ENCODE measurements at places on chromosomes 1 and 21.
A peak's percentile ranks its signal among the peaks of the same experiment; 100 is the strongest.

- no peak for DNase-seq
Observed at GRCh38 chr1:70930062-70930461, 117.6 kb downstream of the PTGER3 start.

DNA sequence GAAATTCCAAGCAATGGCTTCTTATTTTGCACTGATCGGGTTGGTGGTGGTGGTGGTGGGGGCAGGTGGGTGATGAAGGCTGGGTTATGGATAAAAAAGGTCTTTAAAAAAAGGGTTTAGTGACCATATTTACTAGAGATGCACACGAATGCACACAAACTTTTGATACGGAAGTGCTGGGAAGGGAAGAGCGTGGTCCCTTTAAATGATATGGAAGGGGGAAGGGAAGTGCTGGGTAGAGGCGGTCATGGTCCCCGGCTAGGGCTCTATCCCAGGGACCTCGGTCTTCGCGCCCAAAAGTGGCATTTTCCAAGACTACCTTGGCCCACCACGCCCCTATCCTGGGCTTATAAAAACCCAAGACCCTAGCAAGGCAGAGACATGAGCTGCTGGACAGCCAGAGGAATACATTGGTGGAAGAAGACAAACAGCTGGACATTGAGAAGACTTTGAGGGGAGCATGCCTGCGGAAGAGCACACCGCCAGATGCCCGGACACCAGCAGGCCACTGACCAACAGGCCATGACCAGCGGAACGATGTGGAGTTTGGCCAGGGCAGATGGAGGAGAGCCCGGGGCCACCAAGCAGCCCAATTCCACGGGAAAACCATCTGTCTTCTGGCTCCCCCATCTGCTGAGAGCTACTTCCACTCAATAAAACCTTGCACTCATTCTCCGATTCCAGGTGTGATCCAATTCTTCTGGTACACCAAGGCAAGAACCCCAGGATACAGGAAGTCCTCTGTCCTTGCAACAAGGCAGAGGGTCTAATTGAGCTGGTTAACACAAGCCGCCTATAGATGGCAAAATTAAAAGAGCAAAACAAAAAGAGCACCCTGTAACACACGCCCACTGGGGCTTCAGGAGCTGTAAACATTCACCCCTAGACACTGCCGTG, 1720.2 kb downstream of the MRPL39 start:
- no peak for DNase-seq

DNA sequence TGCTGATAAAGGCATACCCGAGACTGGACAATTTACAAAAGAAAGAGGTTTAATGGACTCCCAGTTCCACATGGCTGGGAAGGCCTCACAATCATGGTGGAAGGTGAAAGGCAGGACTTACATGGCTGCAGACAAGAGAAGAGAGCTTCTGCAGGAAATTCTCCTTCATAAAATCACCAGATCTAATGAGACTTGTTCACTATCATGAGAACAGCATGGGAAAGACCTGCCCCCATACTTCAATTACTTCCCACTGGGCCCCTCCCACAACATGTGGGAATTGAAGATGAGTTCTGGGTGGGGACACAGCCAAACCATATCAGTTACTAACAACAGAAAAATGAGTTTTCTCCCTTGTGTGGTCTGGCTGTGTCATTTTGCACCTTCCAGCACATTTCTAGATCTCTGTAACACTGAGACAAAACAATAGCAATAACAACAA, 741.4 kb downstream of the KCNT2 start:
- no peak for DNase-seq

- no peak for DNase-seq
Observed at GRCh38 chr1:22665752-22666151, 12.7 kb downstream of the C1QB start.

- DNase-seq, result no peak
Observed at GRCh38 chr1:116763787-116764465, 9.7 kb downstream of the CD2 start.

- no peak for DNase-seq
Observed at GRCh38 chr1:177812650-177813049, 157.2 kb downstream of the SEC16B start.

- no peak for DNase-seq
Observed at GRCh38 chr1:107443027-107443426, 302.2 kb downstream of the NTNG1 start.

DNA sequence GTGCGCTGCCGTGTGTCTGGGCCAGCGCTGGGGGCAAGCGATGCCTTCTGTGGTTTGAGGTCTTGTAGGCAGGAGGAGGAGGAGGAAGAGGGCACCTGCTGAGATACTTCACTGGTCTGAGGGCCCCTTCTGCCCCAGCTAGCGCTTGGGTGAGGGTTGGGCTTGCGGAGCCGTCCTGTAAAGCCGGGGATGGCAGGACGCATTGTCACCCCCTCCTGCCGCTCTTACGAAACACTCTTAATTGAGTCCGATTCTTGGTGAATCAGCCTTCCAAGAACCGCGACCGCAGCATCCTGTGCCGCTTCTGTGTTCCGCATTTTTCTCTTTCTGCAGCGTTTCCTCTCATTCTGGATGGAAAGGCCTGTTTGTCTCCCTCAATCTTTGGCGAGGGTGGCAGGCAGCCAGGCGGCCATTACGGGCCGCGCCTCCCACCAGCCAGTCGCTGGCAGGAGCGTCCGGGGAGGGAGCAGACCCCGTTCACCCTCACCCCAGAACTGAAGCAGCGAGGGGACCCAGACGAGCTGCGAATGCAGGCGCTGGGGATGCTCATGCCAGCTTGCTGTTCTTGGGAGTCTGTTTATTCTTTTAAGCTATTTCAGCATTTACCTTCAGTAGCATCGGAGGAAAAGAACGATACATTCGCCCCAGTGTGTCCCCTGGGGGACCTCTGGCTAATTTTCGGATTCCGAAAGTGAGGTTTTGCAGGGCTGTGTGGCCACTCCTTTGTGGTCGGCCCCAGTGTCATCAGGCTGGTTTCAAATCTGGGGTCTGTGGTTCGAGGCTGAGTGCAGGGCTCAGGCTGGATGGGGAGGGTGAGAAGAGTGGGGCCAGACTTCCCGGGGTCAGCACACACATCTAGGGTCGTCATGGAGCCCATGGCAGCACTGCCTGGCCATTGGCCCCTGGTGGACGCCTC, 62.7 kb downstream of the SKI start:
- peak; percentile 87 for DNase-seq

Measured in right cardiac atrium (tissue), 5 donors.